ENCODE measurements at places on chromosomes 7 and 10.

DNA sequence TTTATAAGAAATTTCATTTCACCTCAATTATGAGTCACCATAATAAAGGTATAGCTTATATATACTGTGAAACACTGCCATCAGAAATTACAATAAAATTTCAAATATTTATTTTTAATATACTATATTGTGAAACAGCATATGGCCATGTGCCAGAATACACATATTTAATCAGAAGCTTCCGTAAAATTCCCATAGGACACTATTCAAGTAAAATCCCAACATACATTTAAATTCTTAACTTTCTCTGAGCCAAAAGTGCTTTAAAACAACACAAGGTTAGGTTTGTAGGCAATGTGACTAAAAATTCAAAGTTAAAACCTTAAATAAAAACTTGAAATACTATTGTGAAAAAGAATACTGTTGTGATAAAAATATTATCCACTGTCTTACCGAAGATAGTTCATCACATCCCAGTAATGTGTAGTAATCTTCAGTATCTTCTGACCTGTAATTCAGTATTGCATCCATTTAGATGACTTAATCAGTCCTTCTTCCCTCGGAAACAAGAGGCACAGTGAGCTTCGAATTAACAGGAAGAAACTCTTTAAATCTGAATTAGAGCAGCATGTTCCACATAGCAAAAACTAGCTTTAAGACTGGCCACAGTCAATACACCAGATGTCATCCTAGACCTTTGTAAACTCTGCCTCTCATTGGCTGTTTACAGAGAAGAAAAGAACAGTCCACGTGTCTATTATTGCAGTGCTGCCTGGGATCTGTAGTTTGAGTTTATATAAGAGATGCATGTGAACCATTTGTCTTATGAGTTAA is at the start of gene DNAJC12:
Gene DNAJC12, minus strand, starts transcription at position 648 of the 774 bp plus-strand sequence. Its CDS starts 177 bp downstream, at position 471.
- DNase-seq = no peak

- no peak for DNase-seq
Observed at GRCh38 chr7:45595809-45596664, 21.9 kb downstream of the ADCY1 start.

- DNase-seq = no peak
Observed at GRCh38 chr7:47047384-47047783, 534.5 kb downstream of the TNS3 start.

GRCh38 chr10:110739811-110740271 is 95.7 kb downstream of the RBM20 start:
- DNase-seq = peak; percentile 18

GRCh38 chr10:78402591-78402990 is 368.9 kb downstream of the RPS24 start:
- DNase-seq = no peak

DNA sequence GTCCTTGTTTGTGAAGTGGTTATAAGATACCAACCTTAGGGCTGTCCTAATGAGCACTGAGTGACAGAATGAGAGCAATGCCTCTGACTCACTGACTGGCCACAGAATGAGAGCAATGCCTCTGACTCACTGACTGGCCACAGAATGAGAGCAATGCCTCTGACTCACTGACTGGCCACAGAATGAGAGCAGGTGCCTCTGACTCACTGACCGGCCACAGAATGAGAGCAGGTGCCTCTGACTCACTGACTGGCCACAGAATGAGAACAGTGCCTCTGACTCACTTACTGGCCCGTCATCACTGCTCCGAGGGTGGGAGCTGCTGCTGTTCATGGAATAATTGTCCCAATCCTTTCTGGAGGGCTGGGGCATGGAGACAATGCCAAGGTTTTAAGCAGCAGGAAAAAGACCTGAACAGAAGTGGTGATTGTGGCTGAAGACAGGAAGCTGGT is 265.2 kb upstream of the PPP2R2D start:
- DNase-seq = no peak

- no peak for DNase-seq
Observed at GRCh38 chr7:128112781-128113221, 81.6 kb upstream of the LRRC4 start.

GRCh38 chr10:71671994-71672946 is 47.3 kb downstream of the C10orf105 start:
- no peak for DNase-seq

DNA sequence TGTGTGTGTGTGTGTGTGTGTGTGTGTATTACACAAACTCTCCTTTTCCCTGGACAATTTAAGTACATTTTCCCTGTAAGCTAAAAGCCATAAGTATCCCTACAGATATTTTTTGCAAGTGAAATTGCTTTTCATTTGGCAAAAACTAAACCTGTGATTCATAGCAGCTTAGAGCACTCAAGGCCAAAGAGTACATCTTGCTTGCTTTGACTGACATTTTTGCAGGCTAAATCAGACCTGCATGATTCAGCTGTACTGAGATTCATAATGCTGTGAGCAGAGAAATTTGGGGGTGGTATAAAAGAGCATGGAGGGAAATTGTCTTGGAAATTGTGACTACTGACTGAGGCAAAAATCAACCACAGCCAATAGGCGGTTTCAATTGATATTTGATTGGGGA is 500.4 kb downstream of the GFRA1 start:
- no peak for DNase-seq

- DNase-seq = no peak
Observed at GRCh38 chr7:137801003-137801402, 45.8 kb downstream of the DGKI start.

DNA sequence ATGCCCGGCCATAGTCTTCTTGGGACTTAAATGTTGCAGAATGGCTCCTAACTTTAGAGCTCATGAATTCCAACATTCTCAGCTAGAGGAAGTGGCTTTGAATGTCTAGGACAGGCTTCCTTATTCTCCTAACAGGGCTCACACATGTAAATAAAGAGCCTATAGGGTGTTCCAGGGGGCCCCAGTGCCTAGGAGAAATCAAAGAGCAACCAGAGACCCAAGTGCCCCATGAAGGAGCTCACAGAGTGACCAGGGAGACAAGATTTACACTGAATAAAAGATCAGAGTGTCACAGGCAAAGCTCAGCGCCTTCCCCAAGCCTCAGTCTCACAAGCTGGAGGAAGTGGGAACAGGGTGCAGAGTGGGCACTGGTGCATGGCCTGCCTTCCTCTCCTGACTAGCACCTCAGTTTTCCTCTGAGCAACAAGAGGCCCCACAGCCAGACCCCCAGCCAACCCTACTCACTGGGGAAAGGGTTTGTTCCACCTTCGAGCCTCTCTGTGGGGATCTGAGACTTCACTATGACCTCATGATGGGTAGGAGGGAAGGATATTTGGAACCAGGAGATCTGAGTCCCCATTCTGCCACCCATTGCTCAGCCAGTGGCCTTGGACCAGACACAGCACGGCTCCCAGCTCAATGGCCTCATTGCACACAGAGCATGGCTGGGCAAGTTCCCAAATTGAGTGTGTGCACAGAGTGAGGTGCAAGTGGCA is 16.0 kb downstream of the TMEM273 start:
- DNase-seq = no peak

DNA sequence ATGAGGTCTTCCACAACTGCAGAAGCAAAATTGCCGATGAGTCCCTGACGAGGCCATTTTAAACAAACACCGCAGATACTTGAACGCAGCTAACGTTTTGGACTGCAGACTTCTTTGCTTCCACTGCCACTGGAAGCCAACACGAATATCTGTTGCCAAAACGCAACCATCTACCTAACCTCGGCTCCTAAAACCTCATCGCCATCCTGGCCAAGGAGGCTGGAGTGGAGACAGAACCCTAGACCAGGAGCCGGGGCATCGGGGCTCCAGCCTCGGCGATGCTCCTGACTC is 493 bp downstream of the WDR91 start:
- DNase-seq = no peak

DNA sequence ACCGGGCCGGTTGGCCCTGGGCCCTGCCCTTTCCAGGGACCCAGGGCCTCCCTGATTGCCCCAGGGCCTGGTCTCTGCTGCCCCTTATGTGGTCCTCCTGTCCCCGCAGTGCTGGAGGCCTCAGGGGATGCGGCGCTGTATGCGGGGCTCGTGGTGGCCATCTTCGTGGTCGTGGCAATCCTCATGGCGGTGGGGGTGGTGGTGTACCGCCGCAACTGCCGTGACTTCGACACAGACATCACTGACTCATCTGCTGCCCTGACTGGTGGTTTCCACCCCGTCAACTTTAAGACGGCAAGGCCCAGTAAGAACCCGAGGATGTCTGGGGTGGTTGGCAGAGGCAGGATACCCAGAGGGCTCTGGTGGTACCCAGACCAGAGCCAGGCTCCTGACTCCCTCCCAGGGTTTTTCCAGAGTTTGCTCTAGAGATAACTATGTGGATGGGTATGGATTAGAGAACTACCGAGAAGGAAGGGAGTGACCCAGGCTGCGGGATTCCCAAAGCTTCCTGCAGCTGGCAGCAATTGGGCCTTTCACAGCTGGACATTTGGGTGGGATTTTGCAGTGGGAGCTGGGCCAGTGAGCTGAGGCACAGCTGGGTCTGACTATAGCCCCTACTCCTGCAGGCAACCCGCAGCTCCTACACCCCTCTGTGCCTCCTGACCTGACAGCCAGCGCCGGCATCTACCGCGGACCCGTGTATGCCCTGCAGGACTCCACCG is 28.1 kb upstream of the SLC29A3 start:
- no peak for DNase-seq

- no peak for DNase-seq
Observed at GRCh38 chr7:46764100-46764936, 817.6 kb downstream of the TNS3 start.
